ENCODE measurements at places on chromosomes 1 and 21. TPM values are rescaled to one million over a fixed set of nuclear protein-coding genes. Genes with fewer than 3 reads are reported as not detected.

Gene TMPRSS3
- not detected for total RNA-seq

Gene ZNF697
- 13.1 TPM for total RNA-seq

Gene PCNX2
- total RNA-seq: 0.20 TPM

Gene S100A16
- 442 TPM for total RNA-seq

Gene C1orf210
- not detected for total RNA-seq

Gene SMCP
- total RNA-seq: not detected

Gene L1TD1
- total RNA-seq: not detected

Gene PGLYRP3
- total RNA-seq: not detected

DNA sequence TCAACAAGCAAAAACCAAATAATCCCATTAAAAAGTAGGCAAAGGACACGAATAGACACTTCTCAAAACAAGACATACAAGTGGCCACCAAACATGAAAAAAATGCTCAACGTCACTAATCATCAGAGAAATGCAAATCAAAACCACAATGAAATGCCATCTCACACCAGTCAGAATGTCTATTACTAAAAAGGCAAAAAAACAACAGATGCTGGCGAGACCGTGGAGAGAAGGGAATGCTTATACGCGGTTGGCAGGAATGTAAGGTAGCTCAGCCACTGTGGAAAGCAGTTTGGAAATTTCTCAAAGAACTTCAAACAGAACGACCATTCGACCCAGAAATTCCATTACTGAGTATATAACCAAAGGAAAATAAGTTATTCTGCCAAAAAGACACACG lies 145.1 kb upstream of the EDN2 start:
- no peak for DNase-seq

GRCh38 chr1:27292106-27292505 lies 29.9 kb upstream of the TMEM222 start:
- DNase-seq: no peak

DNA sequence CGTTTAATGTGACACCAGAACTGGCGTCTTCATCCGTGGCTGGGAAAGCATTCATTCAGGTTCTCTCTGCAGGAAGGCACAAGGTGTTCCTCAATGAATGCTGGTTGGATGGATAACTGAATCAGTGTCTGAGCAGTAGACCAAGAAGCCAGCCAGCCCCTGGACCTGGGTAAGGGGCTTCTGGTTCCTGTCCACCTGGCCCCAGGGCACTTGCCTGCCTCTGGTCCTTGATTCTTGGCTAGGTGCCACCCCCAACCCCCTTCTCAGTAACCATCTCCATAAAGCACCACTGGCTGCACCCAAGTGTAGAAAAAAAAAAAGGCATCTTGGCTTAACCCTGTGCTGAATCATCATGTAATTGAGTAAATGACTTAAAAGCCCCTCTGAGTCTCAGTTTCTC lies 59.1 kb downstream of the KCND3 start:
- DNase-seq: no peak

GRCh38 chr1:15254559-15254958 lies 7.5 kb downstream of the FHAD1 start:
- DNase-seq: no peak

DNA sequence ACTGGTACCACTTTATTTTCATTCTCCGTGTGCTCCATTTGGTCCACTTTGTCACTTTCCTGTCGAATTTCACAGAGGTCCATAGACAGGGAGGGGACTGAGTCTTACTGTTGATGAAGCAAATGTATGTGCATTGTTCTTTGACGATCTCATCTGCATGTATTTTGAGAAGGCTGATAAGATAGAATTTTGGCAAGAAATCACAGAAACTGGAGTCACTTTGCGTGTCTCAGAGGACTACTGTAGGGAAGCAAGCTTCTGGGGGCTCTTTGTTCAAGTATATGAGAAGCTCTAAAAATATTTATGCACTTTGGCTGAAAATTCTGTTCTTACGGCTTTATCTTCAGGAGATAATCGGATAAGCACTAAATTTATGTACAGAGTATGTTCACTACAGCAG lies 78.1 kb downstream of the PCBP3 start:
- DNase-seq: no peak

DNA sequence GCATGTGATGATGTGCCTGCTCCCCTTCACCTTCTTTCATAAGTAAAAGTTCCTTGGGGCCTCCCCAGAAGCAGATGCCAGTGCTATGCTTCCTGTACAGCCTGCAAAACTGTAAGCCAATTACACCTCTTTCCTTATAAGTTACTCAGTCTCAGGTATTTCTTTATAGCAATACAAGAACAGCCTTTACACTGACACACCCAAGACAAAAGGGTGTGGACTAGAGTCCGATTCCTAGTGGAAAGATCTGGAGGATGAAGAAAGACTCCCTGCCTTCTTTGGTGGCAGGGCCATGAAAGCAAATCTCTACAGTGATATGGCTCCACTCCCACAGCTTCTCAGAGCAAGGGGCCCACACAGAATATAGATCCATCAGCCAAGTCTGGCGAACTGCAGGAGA lies 209.7 kb upstream of the ST6GALNAC5 start:
- DNase-seq: no peak

- no peak for DNase-seq
Measured at GRCh38 chr1:215895893-215896292, 328.8 kb downstream of the KCTD3 start.

- DNase-seq: no peak
Measured at GRCh38 chr1:153397051-153397923, 6.4 kb upstream of the S100A8 start.

DNA sequence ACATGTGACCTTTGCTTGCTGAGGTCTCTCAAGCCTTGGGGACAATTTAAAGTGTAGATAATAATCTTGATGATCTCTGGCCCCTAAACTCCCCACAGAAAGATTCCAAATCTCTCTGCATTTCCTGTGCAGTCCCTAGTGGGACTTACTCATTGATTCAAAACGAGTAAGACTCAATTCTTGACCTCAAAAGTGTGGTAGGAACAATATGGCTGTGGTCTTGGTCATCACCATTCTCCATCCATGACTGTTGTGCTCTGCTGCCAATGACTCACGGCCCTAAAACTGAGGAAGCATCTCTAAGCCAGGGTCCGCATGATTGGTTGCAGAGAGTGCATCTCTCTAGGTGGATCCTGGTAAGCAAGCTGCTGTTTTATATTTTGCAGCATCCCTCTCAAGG lies 268.0 kb downstream of the PTGER3 start:
- DNase-seq: no peak

DNA sequence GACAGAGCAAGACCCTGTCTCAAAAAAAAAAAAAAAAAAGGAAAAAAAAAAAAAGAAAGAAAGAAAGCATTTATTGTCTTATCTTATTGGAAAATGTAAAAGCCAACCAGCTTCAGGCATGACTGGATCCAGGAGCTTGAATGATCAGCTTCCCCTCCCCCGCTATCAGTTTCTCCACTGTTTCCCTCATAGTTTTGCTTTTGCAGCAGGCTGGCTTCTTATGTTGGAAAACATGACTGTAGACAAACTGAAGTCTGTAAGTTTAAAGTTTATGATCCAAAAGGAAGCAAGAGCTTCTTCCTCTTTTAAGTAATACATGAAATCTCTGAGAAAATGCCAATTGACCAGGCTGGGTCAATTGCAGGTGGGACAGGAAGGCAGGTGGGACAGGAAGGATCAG lies 52.2 kb downstream of the FHAD1 start:
- no peak for DNase-seq

GRCh38 chr1:12147201-12147701 lies 19.5 kb upstream of the TNFRSF1B start:
- peak; percentile 53 for DNase-seq

- DNase-seq: no peak
Measured at GRCh38 chr1:15156807-15157380, 3.3 kb downstream of the TMEM51 start.

- peak; percentile 51 for DNase-seq
Measured at GRCh38 chr1:115134850-115135480, 45.7 kb upstream of the TSPAN2 start.

Measured in lung microvascular endothelial cell (primary cell).